Mesenteric fat pad (tissue), 1 donor: ENCODE measurements at places on chromosomes 2 and 18. TPM values are rescaled to one million over a fixed set of nuclear protein-coding genes. Genes with fewer than 3 reads are reported as not detected.

GRCh38 chr2:156110890-156111289 is 221.6 kb downstream of the NR4A2 start:
- no peak for DNase-seq

DNA sequence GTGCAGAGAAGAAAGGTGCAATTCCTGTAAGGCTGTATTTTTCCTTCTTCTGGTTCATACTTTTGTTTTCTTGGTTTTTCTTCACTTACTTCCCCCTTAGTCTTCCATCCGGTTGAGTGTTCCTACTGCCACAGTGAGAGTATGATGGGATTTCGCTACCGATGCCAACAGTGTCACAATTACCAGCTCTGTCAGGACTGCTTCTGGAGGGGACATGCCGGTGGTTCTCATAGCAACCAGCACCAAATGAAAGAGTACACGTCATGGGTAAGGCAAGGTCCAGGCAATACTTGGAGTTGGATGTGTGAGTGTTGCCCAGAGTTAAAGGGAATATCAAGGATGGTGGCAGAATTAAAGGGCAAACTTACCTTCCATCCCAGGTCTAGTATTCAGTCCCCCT is 108.0 kb downstream of the DTNA start:
- DNase-seq = no peak

DNA sequence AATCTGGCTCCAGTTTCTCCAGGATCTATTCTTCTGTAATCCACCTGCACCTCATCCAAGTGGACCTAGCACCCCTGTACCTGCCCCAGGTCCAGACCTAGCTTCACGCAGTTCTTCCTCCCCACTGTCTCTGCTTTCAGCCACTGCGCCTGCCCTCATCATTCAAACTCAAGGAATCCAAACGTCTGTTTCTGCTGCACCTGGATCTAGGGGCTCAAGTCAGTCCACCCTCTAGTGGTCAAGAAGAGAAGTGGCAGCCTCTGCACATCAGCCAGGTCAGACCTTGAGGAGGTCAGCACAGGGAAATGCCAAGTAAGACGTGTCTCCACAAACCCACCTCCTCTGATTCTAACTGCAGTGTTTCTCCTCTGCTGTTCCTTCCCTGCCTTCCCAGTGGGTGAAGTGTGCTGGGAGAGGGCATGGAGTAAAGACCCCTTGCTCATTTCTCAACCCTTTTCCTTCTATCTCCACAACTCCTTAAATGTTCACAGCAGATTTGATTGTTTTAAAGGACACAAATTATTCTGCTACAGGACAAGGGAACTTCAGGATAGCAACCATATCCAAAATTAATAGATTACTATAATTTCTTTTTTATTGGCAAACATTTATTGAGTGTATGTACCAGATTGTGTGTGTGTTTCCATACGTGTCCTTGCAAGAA is 8.6 kb upstream of the RNF152 start:
- DNase-seq = no peak

DNA sequence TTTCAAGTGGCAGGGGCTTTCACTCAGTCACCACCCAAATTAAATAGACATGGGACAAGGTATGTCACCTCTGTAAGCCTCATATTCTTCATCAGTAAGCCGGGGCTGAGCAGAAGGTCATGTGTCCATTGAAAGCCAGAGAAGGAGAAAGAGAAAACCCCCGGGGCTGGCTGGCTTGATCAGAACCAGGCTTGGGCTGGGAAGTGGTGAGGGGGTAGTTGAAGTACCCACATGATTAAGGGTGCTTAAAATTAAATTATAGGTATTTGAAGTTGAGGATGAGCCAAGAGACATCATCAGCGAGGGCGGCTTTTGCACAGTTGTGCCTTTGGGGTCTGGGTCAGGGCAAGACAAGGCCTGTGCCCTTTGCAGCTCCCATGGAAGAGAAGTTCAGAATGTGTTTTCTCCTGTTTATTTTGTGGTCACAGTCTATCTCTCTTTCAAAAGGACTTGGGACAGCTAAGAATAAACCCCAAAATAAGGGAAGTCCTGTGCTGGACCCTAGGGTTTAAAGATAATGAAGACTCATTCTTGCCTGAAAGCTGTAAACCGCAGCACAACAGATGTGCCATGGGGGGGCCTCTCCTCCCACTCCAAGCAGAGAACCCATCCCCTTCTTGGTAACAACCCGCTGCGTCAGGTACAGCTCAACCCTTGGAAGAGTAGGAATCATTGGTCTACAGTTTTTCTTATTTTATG is 10.7 kb downstream of the DBI start:
- DNase-seq = no peak

DNA sequence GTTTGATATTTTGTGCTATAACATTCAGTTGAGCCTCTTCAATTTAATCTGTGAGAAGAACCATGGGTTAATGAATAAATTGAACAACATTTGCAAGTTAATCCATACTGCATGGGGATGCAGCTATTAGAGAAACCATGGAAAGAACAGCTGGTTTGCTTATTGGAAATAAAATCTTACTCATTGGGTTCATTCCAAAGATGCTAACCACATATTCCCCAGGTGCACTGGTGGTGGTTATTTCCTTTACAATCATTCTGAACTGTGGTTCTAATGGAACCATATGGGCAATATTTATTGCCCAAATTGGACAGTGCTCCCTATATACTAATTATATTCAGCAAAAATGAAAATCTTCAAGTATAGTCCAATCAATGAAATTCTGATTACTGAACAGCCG is 1200.4 kb upstream of the CDH2 start:
- DNase-seq = no peak

- no peak for DNase-seq
These were observed 54.5 kb downstream of the DOCK10 start for GRCh38 chr2:224987733-224988132.

GRCh38 chr2:199439542-199439941 is 18.2 kb downstream of the SATB2 start:
- no peak for DNase-seq

DNA sequence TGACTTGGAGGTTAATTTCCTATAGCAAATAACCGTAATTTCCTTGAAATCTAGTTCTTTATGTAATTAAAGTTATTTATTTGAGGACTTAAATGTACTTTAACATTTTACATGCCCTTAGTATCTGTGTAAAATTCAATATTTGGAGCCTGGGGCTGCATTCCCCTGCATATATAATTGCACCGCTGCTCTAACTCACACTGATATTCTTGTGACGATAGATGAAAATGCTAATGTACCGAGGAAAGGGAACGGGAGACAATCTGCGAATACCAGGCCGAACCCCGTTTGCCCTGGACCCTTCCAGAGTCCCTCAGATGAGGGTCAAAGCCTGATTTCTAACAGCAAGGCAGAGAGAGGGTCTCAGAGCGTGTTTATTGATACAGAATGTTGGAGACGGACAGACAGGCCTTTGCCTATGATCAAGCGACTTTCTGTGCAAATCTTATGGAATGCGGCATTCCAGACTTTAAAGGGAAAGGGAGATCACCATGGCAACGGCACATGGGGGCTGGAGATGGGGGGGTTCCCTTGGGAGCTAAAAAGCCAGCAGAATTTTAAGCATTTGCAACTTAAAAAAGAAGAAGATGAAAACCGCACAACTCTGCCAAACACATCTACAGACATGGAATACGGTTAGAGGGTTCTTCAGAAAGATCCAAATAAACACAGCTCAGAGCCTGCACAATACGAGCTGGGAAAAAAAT is 57.6 kb upstream of the TWIST2 start:
- no peak for DNase-seq

DNA sequence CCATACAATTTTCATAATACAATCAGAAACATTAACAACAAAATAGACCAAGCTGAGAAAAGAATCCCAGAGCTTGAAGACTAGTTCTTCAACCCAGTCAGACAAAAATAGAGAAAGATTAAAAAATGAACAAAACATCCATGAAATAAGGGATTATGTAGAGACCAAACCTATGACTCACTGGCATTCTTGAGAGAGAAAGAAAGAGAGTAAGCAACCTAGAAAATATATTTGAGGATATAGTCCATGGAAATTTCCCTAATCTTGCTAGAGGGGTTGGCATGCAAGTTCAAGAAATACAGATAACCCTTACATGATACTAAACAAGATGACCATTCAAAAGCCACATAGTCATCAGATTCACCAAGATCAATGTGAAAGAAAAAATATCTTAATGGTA is 281.7 kb downstream of the CCDC85A start:
- DNase-seq = no peak

DNA sequence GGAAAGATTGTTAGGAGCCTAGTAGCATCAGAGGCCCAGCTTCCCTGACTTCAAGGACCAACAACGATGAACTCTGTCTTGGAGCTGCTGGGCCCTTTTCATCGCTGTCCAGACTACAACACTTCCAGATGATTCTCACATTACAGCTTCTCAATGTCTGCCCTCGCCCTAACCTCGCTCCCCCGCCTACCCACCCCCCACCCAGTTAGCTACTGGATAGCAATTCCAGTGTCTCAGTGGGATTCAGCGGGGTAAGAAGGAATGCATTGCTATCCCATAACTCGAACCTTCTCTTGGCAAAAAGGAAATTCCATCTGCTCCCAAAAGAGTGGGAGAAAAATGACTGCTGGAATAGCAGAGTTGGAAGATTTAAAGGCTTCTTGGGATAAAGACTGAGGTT is 65.0 kb downstream of the RPL37A start:
- DNase-seq = no peak

The COQ10B gene
- 38.2 TPM for total RNA-seq

The KCNG2 gene
- 0.51 TPM for total RNA-seq

The OTOS gene
- total RNA-seq = not detected

The INPP5D gene
- 28.8 TPM for total RNA-seq

The POMC gene
- total RNA-seq = 3.4 TPM

The SLC4A5 gene
- 2.0 TPM for total RNA-seq

The OXER1 gene
- total RNA-seq = 0.84 TPM
